ENCODE measurements at places on chromosomes 11 and 22.

DNA sequence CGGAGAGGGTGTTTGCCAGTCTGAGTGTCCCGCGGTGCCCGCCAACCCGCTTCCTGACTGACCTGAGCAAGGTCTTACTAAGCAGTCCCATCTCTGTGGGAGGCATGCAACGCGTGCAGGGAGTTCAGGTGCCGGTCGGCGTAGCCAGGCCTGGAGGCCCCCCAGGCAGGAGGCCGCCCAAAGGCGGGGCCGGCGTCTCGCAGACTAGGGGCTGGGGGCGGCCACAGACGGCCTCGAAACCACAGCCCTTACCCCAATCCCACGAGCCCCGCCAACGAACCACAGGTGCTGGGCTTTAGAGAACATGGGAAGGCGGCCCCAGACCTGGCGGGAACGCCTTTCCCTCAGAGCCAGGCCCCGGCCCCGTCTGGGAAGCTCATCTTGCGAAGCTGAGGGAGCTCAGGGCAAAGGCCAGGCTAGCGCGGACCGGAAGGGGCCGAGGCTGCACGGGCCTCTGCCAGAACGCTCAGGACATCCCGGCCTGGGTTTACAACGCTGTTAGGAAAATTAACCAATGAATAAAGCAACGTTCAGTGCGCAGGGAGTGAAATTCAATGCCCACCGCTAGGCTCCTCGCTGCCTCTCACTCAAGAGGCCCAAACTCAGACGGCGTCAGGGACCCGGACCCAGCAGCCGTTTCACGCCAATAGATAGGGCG is 2.1 kb upstream of the MTFP1 start:
- DNase-seq: peak; percentile 65

DNA sequence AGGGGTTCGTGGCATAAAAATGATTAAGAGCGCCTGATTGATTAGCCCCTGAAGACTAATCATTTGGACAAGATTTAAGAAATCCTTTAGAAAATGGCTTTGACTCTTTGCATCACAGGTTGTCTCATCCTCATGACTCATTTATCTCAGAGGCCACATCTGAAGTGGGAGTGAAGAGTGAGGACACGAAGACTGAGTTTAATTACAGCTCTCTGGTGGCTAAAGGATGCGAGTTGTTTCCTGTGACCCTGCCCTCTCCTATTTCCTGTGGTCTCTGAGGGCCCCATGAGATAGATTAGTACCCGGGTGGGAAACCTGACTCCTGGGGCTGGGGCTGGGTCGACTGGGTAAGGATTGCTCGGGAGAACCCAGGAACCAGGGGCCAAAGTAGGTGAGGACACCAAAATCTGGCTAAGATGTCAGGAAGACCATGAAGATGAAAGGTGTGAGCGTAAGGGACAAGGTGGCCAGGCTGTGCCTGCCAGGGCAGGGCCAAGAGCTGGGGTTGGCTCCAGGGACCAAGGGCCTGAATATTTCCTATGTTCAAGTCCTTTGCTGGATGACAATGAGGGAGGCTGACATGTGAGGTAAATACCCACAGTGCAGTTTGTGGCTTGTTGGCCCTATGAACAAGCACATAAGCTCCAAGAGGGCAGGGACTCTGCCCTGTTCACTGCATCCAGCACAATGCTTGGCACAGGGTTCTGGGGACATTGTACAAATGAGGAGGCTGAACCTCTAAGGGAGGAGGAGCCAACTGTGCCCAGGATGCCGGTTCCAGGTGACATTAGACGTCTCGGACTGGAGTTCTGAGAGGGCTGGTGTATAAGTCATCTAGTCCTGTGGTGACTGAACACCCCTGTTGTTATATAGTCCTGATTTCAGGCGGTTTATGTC is 3.6 kb downstream of the OTOG start:
- no peak for DNase-seq

- DNase-seq: no peak
These were observed 21.0 kb upstream of the MS4A6E start for GRCh38 chr11:60305906-60306619.

DNA sequence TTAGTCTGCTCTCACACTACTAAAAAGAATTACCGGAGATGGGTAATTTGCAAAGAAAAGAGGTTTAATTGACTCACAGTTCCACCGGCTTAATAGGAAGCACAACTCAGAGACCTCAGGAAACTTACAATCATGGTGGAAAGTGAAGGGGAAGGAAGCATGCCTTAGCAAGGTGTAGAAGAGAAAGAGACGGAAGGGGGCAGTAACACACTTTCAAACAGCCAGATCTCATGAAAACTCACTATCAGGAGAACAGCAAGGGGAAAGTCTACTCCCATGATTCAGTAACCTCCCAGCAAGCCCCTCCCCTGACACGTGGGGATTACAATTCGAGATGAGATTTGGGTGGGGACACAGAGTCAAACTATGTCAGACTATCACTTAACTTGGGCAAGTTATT is 236.6 kb upstream of the ANO3 start:
- DNase-seq: no peak

DNA sequence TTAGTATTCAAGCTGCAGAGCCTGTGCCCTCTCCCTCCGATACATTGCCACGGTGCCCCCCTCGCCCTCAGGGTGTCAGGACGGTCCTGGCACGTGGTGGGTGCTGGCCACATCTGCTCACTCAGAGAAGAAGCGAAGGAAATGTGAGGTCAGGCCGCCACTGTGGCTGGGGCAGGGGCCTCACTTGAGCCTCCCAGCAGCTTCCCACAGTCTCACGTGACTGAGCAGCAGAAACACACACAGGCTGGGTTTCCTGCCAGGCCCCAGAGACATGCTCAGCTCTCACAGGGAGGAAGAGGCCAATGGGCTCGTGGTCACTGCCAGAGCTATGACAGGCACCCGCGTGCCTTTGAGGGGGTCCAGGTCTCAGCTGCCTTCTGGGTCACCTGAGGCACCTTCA is 37.9 kb upstream of the PRR5 start:
- peak; percentile 42 for DNase-seq

DNA sequence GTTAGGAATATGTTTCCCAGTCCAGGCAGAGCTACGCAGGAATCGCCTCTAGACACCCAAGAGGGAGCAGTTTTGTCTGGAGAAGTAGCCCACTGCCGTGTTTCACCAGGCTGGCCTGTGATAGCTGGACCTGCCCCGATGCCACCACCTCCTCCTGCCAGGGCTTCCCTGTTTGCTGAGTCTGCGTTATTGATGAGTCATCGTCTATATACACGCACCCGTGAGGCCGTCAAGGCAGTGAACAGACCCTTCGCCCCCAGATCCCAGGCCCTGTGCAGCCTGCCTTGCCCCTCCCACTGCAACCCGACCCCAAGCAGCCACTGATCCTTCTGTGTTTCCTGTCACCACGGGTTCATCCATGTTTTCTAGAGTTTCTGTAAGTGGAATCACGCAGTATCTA is 141.9 kb downstream of the IGLL1 start:
- DNase-seq: no peak

DNA sequence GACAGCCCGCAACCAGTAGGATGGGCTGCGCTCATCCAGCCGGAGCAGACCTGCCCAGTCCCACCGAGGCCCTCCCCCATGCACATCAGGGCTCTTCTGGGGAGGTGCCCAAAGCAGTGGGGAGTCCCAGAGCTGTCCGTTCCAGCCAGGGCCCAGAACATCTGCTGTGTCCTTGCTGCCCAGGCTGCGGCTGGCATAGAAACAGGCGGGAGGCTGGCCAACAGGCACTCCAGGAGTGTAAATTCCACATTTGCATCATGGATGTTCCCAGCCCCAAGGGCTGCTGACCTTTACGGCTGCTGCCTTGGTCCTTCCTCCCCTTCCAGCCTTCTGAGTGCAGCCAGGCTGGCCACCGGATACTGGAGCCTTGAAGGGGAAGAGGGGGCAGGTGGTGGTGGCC is 30.0 kb upstream of the SYT7 start:
- no peak for DNase-seq

- DNase-seq: no peak
These were observed 752.7 kb downstream of the METTL15 start for GRCh38 chr11:28860893-28861292.

DNA sequence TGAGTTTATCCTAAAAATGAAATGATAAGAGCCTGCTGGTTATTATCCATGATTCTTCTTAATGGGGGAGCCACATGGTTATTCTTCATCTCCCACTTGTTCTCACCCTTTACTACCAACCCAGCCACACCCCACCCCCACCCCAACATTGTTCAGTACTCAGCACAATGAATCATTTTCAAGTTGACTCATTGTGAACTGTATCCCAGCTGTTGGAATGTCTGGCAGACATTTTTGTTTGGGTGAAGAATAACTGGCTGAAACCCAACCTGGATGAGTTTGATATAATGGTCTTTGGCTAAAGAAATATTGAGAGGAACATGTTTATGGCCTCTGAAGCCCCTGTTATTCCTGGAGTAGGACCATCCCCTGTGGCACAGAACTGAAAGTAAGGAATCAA is 136.2 kb downstream of the ELP4 start:
- DNase-seq: no peak

DNA sequence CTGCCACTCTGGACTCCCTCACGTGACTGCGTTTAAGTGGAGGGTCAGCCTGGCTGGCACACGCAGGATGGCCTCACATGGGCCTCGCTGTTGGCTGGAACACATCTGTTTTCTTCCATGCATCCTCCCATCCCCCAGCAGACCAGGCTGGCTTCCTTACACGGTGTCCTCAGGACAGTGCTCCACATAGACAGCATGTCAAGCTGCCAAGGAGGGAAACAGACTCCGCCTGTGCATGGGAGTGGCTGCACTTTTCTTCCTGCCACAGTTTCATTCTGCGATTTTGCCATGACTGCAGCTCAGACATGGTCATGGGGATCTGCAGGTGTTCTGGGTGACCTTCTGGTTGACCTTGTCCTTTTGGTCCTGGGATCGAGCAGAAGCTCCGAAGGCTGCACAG is 344.2 kb downstream of the SHANK2 start:
- no peak for DNase-seq

- DNase-seq: no peak
These were observed 436.7 kb upstream of the LUZP2 start for GRCh38 chr11:24060125-24060524.

- no peak for DNase-seq
These were observed 53.3 kb upstream of the ARFGAP3 start for GRCh38 chr22:42910221-42910942.

GRCh38 chr11:83007909-83008580 is 63.7 kb downstream of the RAB30 start:
- DNase-seq: no peak

Data from stimulated activated CD8-positive, alpha-beta memory T cell treated with anti-CD3 and anti-CD28 coated beads, Interleukin-15, amount 100 ng/mL, for 48 hours (primary cell).